ENCODE measurements at places on chromosomes 11 and 22.
A peak's percentile ranks its signal among the peaks of the same experiment; 100 is the strongest.

- peak; percentile 7 for DNase-seq
Observed at GRCh38 chr11:122981388-122982264, at the start of gene BSX. TSS of gene BSX (minus strand) at chr11:122981834. CDS start at chr11:122981671, 163 bp downstream.

DNA sequence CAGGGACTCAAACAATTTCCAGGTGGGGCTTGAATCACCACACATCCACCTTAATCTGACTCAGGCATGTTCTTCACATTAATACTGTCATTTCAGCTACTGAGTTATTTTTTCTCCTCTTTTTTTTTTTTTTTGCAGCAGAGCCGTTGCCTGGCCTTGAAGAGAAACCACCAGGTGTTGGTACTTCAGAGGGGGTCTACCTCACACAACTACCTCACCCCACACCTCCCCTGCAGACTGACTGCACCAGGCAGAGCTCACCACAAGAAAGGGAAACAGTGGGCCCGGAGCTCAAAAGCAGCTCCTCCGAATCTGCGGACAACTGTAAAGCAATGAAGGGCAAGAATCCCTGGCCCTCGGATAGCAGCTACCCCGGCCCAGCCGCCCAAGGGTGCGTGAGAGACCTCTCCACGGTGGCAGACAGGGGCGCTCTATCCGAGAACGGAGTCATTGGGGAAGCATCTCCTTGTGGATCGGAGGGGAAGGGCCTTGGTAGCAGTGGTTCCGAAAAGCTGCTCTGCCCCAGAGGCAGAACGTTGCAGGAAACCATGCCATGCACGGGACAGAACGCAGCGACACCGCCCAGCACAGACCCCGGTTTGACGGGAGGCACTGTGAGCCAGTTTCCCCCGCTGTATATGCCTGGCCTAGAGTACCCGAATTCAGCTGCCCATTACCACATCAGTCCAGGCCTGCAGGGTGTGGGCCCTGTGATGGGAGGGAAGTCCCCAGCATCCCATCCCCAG, 15.1 kb upstream of the SLC25A18 start:
- DNase-seq = no peak

DNA sequence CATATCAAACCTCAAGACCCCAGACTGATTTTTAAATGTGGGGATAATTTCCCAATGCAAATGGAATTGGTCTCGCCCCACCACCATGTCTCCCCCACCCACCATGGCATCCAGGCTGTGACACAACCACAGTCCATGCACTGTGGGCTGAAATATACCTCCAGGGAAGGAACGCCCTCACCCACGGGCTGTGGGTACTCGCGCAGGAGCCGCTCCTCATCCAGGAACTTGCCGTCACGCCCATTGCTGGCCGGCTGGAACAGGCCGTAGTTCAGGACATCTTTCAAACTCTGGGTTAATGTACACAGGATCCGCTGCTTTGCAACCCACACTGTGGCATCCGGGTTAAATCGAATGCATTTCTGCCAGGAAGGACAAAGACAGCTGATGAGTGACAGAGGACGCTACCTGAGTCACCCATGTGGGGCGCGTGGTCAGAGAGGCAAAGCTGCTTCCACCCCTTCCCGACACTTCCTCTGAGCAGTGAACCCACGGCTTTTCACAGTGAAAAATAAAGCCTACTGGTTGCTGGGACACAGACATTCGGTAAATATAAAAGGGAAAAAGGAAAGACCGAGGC, 133.6 kb downstream of the SHANK2 start:
- no peak for DNase-seq

GRCh38 chr11:9990221-9990973, 303.6 kb downstream of the SBF2 start:
- DNase-seq = no peak

DNA sequence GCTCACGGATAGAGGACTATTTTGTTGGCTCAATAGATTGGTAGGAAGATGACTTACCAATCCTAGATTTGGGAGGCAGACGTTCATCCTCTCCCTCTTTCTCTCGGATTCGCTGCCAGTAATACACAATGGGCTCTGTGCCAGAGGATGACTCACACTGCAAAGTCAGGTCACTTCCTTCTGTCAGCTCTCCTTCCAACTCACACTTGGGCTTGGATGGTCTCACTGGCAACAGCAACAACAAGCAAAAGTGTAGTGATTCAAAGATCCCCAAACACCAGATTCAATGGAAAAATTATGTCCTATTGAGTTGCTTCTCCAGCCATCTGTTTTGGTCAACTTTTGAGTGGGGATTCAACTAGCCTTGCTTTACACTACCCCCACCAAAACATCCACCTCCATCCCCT, 21.7 kb upstream of the HSPA8 start:
- no peak for DNase-seq

Measured in activated naive CD8-positive, alpha-beta T cell treated with anti-CD3 and anti-CD28 coated beads, Interleukin-2, amount 50 U/mL, for 16 hours (primary cell).